Heart left ventricle (tissue), 16 donors: ENCODE measurements at places on chromosomes 7 and 10. TPM values are rescaled to one million over a fixed set of nuclear protein-coding genes. Genes with fewer than 3 reads are reported as not detected.

- no peaks in the 10 kb centered on the region for H3K4me1 ChIP-seq
- H3K4me3 ChIP-seq = no peak overlapping the region
- no peak overlapping the region for H3K27ac ChIP-seq
- DNase-seq = no peak
Measured at GRCh38 chr7:19090526-19090925, 26.9 kb downstream of the TWIST1 start.

DNA sequence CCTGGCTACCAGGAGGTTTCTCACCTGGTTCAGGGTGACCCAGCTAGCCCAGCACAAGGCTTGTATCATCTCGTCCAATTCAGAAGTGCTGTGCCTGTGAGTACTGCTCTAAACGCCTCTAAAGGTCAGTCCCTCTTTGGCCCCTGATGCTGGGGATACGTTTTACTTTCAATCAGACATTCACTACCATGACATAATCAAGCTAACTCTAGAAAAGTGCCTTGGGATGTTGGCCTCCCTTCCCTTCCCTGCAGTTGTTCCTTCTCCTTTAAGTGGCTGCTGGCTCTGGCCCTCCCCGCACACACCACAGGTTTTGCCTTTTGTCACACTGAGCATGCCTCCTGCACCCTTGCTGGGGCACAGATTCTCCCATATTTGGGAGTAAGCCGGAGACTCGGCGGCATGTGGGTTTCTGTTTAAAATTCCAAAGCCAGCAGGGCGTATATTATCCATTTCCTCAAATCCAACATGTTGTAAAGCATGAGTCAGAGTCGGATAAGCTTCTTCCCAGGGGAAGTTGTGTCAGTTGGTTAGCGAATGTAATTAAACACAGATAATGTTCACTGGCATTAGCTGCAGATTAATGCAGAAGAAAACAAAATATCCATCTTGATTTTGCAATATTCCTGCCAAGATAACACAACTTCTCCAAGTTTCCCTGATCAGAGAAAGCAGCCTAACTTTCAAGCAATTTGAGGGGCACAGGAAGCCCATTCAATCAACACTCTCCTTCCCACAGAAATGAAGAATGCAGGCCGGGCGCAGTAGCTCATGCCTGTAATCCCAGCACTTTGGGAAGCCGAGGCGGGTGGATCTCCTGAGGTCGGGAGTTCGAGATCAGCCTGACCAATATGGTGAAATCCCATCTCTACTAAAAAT, 31.8 kb upstream of the VCL start:
- peak overlapping the region; percentile 79 for H3K27ac ChIP-seq
- peak; percentile 87 for DNase-seq
- peaks cover 3% of the 10 kb centered on the region for H3K4me1 ChIP-seq
- no peaks in the 10 kb centered on the region for H3K36me3 ChIP-seq
- no peak overlapping the region for H3K4me3 ChIP-seq

Gene PON3
- 0.28 TPM for total RNA-seq

Gene IL2RA
- total RNA-seq = 1.6 TPM

Gene URGCP
- 39.4 TPM for total RNA-seq
